NCI-H1092 (cell line): ENCODE measurements at places on chromosomes 5 and 9.

- DNase-seq, result no peak
Measured at GRCh38 chr5:126488443-126489065, 65.3 kb downstream of the GRAMD2B start.

- DNase-seq, result no peak
Measured at GRCh38 chr5:131330031-131330430, 66.2 kb downstream of the CDC42SE2 start.

- no peak for DNase-seq
Measured at GRCh38 chr5:59458321-59458720, 435.2 kb downstream of the PDE4D start.

- DNase-seq, result no peak
Measured at GRCh38 chr5:170907758-170908157, 45.9 kb downstream of the RANBP17 start.

GRCh38 chr9:113519426-113520108 is 56.0 kb downstream of the RGS3 start:
- DNase-seq, result no peak

DNA sequence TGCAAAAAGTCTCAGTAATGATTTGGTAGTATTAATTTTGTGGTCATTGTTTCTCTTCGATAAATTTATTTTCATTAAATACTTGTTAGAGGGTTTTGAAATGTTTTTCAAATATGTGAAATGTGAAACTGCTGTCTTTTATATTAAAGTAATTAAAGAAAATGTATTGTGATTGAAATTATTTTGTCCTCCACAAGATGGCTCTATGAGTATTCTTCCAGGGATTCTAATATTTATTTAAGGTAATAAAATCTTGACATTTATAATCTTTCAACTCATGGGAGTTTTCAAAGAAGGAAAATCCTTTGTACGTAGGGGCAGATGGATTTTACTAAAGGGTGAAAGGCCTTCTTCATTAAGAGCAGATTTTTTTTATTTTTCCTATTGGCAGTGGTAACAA is 19.3 kb downstream of the ISOC1 start:
- no peak for DNase-seq

DNA sequence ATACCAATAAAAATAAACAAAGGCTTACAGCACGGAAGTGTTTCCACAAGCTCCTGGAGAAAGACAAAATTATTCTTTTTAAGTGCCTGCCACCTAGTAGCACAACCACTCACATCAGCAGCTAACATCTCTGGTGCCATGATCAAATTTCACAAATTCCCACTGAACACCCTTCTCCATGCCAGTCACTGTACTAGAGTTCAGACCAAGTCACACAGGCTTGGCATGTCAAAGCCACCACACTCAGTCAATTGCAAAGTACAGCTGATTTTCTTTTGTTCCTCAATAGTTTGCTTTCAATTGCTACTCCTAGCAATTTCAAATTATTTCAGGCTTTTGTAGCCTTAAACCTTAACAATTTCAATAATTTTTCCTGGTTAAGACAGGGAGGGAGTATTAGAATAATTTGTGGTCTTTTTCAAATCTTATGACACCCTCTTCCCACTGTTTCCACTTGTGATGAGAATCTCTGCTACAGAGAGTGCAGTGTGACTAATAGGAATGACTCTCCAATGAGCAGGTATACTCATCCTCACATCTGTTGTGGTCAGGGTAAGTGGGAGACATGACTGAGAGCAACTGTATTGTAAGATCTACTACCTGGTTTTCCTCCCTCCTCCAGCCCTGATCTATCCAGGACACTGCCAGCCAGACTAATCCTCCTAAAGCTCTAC is 46.2 kb downstream of the RNF145 start:
- no peak for DNase-seq

GRCh38 chr5:99320436-99320835 is 391.6 kb upstream of the CHD1 start:
- DNase-seq, result no peak

DNA sequence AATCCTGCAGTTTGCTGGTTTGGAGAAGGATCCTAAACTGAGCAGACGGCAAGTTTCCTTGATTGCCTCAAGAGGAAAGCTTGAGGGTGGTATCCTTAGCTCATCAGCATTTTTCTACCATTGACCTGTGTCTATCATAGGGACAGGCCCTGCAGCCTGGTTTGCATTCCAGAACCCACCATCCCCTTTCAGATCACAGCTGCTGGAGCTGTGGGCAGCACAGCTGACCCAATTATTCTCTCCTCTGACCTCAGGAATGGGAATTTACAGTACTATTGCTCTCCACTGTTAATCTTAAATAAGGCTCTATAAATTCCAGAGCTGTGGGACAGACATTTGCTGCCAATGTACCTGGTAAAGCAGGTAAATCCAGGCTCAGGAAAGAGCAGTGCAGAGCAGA is 163.0 kb downstream of the SPOCK1 start:
- DNase-seq, result no peak

DNA sequence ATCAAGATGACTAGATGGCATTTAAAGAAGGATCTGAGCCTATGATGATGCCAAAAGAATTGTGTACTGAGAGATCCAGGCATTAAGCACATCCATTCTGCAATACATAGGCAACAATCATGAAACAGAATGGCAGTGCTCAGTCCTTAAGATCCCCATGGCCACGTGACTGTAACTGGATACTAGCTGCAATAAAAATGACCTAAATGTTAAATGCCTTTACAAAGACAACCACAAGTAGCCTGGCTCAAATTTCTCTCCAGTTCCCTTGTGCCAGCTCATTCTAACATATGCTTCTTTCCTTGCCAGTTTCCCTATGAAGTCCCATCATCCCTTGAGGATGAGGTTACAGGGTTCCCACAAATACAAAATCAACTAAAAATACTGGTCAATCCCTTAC is 148.3 kb upstream of the GHR start:
- no peak for DNase-seq
